AG09309 (cell line): ENCODE measurements at places on chromosomes 12 and 14.

DNA sequence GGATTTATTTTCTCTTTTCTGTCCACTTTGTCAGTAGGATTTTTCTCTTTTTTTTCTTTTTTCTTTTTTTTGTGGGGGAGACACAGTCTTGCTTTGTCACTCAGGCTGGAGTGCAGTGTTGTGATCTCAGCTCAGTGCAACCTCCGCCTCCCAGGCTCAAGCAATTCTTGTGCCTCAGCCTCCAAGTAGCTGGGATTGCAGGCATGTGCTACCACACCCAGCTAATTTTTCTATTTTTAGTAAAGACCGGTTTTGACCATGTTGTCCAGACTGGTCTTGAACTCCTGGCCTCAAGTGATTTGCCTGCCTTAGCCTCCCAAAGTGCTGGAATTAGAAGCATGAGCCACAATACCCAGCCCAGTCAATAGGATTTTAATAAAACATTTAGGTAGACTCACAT, 21.0 kb upstream of the TBK1 start:
- DNase-seq, result no peak

- no peak for DNase-seq
Measured at GRCh38 chr12:3896801-3897351, 23.7 kb upstream of the PARP11 start.

DNA sequence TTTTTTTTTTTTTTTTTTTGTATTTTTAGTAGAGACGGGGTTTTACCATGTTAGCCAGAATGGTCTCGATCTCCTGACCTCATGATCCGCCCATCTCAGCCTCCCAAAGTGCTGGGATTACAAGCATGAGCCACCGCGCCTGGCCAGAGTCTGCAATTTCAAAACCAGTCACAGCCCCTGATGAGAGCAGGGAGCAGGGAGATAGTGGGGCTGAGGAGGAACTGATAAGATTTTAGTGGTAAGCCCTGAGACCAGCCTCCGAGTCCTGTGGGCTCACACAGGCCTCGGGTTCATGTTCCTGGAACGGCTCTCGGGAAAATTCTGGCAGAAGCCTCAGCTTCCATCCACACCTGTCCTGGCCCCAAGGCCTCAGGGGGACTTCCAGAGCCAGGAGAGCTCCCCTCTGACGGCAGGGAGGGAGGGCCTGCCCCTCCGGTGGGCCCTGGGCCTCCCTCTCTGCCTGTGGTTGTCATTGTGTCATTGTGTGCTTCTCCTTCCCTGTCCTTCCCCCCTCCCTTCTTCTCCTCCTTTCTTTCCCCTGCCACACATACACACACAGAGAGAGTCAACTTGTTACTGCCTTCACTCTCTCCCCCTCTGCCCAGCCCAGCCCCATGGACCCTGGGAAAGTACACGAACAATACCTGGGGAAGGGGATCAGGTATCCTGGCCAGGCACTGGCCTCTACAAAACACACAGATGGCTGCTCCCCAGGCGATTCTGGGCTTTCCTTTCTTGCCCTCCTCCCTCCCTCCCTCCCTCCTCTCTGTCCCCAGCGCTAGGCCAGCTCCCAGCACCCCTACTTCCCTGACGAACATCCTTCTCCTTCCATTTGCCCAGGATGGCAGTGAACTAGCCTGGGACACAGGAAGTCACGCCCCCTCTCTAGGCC, 294.1 kb downstream of the DPF3 start:
- DNase-seq, result no peak

DNA sequence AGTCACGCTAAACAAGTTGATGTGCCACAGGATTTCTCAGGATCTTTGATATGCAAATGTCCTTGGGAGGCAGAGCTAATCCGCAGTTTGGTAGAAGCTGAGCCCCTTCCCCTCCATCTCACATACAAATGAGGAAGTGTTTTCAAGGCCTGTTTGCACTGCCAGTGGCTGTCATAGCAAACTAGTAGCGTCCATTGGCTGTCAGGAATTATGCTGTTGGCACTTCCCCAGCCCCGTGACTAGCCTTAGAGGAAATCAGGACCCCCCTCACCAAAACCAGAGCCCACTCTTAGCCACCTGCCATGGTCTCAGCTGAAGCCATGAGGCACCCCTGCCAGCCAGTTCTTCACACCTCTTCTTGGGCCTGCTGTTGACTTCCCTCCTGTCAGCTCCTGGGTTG, 253.9 kb downstream of the CACNA1C start:
- no peak for DNase-seq

GRCh38 chr12:121181181-121181580, 28.7 kb upstream of the P2RX4 start:
- DNase-seq, result no peak

DNA sequence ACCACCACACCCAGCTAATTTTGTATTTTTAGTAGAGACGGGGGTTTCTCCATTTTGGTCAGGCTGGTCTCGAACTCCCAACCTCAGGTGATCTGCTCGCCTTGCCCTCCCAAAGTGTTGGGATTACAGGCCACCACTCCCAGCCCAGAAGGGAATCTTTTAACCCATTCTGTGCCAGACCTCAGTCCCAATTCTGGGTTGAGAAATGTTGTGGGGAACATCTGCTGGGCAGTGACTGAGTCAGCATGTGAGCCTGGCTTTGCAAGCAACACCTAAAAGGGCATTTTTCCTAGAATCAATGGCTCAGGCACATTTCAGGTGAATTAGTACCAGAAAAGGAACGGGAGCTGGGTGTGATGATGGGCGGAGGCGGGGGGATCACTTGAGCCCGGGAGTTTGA, 7.6 kb upstream of the SPATS2 start:
- no peak for DNase-seq
